ENCODE measurements at places on chromosomes 6 and 20.

DNA sequence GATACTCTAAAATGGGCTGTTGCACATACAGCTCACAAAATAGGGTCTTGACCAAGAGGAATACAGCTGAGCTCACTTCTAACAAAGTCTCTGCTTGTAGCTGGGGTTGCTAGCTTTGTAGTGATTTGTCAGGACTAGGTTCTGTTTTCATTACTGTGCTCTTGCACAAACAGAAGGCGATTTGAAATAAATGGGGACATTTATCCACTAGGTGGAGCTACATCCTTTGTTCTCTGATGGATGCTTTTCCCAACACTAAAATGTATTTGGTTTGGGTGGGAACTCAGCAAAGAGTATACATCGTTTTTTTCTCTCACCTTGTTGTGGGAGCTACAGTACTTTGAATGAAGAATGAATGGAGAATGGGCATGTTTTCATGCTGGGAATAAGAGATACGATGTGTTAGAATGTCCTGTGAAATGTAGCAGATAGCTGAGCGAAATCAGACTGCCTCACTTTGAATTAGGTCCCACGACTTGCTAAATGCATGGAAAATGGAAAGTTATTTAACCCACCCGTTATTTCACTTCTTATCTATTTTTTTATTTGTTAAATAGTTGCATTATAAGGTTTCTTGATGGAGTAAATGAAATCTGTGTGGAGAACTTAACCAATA, 494.7 kb upstream of the MAP3K7 start:
- DNase-seq: no peak

DNA sequence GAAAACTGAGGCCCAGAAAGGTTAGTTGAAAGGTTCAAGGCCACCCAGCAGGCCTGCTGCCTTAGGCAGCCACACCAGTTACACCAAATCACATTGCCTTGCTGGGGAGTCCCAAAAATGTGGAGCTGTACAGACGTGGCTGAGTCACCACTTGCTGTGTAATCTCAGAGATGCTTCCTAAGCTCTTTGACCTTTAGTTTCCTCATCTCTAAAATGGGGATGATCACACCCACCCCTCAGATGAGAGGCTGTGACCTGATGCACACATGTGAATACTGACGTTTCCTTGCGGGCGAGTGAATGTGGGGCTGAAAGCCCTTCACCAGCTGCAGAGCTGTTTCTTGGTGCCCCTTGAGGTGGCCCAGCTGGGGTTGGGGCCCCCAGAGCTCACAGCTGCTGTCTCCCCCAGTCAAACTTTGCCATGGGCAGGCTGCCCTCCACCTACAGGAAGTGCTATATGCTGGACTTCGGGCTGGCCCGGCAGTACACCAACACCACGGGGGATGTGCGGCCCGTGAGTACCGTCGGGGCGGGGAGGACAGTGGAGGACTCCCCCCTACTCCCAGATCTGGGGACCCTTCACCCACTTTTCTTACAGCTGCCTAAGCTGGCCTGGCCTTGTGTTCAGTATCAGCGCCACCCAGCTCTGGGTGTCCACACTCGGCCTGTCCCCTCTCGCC, 11.0 kb downstream of the TTBK1 start:
- no peak for DNase-seq

DNA sequence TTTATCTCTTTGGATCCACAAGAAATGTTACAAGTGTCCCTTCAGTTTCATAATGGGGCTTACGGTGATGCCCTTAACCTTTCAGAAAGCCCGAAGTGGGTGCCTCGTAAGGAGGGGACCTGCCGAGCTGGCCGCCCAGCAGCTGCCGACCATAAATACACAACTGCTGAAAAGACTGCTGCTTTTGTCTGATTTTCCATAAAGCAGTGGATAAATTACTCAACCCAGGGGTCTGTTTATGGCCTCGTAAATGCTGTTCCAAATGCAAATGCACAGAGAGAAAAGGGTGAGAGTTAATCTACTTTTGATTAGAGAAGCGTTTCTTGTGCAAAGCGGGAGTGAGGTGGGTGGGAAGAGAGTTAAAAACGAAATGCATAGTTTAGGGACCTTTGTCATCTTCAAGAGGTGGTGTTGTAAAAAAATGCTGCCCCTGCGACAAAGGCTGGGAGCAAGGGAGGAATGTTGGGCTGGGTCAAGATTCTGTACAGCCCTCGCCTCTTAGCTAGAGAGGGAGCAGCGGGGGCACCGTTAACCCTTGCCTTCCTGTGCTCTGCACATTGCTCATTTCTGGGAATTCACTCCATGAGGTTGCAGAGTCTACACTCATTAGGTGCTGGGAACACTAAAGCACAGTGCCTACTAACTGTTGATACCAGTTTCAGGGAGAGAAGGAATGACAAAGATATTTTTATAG, 112.0 kb upstream of the MTHFD1L start:
- no peak for DNase-seq

GRCh38 chr6:20479526-20479925, 54.7 kb upstream of the CDKAL1 start:
- no peak for DNase-seq

DNA sequence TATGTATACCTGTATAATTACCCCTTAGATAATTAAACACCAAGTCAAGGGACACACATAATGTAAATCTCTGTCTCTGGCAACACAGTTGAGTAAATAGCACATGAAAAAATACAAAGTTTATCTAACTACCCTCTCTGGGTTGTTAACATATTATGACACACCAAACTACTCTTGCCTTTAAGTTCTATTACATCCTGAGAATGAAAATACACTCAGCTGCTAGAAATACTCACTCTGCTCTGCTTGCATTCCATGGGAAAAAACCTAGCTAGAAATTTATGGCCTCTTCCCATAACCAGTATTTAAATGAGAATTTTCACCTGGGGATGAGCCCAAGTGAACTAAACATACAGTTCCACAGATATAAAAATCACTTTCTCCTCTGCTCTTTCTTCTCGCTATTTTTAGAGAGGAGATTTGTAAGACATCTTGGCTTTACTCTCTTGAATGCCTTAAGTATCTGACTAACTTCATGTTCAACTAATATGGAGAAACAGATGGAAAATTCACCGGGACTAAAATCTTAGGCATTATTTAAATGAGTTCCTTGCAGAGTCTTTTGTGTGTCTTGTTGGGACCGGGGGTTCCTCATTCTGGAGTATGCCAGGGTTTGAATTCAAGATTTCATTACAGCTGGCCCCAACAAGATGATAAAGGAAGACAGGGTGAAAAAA, 140.9 kb downstream of the GJA10 start:
- no peak for DNase-seq

DNA sequence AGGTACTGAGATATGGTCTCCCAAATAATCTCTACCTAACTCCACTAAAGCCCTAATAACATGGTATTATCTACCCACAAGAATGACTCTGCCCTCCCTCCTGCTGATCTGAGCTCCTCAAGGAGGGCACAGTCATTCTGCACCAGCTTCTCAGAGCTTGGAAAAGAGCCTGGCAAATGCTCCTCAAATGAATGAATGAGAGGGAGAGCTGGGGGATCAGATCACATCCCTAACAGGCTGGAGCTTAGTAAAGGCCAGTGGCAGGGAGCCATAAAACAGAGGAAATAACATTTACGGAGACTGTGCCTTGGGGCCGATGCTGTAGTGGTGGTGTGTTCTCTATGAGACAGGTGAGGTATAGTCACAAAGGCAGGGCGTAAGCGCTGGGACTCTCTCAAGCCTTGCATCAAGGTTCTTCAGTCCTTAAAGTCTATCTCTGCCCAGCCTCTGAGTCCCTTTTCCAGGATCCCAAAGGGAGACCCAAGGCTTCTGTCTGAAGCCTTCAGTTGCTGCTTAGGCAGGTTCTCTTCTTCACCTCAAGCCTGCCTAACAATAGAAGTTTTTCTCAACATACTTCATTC, 7.2 kb upstream of the NNAT start:
- DNase-seq: no peak

DNA sequence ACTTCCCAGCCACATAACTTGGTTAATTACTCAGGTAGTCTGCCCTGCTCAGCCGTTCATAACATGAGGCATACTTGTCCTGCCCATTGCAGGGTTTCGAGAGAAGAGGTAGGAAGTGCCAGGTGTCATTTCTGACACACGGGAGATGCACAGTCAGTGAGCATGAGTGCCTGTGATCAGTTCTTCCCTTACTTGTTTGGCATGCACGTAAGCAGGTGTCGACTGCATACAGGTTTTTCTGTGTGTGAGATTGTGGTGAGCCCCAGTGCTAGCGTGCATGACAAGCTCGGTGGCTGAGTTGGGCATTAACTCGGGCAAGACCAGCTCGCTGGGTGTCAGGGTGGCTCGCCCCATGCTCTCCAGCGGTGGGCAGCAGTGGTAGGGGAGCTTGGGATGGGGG, 51.2 kb upstream of the SLC22A1 start:
- DNase-seq: no peak

DNA sequence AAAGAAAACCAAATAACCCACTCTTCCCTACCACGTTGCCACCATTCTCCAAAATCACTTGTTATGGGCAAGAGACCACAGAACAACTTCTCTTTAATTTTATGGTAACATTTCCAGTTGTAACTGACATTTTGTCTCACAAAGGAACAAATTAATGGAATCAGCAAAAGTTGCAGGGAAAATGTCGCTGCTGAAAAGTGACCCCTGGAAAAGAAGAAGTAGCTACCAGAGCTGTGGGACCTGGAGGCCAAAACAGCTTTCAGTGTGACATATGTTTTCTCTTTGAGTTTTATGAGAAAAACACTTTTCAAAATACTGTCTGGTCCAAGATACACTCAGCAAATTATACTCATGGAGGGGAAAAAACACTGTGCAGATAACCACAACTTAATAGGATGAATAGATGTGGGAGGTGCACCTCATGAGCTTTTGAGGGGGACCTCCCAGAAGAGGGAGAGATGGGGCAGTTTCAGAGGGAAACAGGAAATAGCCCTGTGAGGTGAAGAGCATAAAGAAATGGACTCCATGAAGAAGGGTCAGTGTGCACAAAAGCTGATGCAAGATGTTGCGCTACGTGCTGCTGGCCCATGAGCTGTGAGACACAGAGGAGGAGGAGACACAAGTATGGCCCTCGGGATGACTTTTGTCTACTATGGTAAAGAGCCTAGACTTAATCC, 87.3 kb downstream of the DTNBP1 start:
- no peak for DNase-seq

DNA sequence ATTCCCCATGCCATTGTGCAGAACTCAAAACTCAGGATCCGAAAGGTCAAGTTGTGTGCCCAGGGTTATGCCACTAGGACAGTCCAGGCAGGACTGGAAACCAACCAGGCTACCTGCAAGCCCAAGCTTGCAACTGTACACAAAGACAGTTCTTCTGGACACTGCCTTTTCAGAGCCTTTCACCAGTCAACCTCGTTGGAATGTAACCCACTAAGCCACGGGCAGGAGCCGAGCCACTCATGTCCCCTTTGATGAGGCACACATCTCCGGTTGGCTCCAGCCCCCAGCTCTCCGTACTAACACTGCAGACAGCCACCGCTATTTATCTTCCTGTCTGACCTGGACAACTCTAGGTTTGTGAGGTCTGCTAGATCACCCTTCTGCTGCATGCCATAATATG, 62.5 kb downstream of the BMP7 start:
- no peak for DNase-seq

- no peak for DNase-seq
Observed at GRCh38 chr6:112254921-112255320, 554 bp upstream of the LAMA4 start.

- DNase-seq: no peak
Observed at GRCh38 chr20:25459916-25460535, 52.6 kb downstream of the GINS1 start.

GRCh38 chr20:52996658-52997057, 24.5 kb downstream of the TSHZ2 start:
- DNase-seq: no peak

- DNase-seq: no peak
Observed at GRCh38 chr6:89758830-89759229, 60.8 kb downstream of the MDN1 start.

DNA sequence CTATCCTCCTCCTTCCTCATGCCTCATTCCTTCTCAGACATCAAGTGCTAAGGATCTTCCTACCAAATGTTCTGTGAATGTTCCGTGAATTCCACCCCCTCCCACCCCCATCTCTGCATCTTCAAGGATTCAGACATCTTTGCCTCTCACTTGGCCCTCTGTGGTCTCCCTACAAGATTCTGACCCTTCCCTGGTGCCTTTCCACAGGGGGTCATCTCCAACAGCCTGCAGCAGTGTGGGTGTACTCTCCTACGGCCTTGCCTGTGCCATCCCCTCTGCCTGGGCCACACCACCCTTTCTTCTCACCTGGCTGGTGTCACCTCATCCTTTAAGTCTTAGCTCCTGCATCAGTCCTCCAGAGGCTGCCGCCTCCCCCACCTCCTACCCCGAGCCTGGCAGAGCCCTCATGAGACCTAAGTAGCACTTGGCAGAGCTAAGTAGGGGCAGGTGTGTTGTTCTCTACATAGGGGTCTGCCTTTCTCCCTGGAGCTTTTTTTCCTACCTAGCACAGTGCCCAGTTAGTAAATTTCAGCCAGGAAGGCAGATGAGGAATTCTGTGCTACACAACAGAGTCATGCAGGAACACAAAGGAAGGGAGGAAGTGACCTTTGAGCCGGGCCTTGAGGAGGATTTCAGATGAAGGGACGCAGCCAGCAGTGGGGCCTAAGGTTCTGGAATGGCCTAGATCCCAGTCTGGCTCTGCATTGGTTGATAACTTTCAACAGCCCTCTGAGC, 43.1 kb downstream of the TM9SF4 start:
- DNase-seq: no peak

DNA sequence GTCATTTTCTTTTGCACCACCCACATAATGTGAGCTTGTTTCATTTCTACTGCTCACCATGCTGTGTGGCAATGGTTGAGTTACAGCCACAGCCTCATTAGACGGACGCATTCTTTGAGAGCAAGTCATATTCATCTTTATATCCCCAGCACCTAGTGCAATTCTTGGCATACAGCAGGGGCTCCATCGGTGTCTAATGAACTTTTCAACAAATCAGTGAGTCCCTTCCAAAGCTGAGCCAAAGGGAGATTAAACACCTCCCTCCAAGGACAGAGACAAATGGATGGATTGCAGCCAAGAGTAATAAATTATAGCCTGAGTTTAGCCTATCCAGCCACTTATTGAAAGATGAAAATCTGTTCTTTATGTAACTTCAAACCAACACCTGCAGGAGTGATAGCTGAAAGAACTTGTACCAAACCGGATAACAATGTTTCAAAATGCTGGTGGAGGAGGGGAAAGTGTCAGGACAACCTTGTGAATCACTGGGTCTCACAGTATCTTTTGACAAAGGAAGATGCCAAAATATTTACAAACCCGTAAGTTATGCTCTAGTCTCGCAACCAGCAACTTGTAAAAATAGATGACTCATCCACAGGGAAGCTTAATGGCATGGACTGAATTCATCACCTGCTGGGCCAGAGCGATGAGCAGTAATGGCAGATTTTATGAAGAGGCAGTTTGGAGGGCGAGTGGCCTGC, 139.0 kb downstream of the PXDC1 start:
- no peak for DNase-seq

GRCh38 chr6:29602564-29603361, 17.8 kb downstream of the OR2H2 start:
- no peak for DNase-seq

DNA sequence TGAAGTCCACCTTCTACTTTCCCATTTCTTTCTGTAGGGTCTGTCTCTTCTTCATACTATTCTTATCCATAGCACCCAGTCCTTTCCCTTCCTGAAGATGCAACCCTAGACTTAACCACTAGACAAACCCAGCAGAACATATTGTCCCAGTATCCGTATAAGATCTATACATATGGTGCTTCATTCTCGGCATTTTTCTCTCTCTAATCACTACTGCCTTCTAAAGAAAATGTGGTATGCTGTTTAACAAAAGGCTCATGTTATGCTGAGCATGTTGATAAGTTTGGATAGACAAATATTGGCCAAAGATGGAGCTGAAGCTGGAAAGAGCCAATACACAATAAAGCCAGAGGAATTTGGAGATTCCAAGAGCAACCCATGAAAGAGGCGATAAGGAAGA, 212.6 kb downstream of the MAFB start:
- DNase-seq: no peak

- DNase-seq: no peak
Observed at GRCh38 chr20:25856256-25856884, 159.7 kb upstream of the ZNF337 start.

Measured in stimulated activated CD8-positive, alpha-beta memory T cell treated with anti-CD3 and anti-CD28 coated beads, Interleukin-2, amount 100 ng/mL, for 1 hour (primary cell).